ENCODE measurements at places on chromosomes 7 and 10.

DNA sequence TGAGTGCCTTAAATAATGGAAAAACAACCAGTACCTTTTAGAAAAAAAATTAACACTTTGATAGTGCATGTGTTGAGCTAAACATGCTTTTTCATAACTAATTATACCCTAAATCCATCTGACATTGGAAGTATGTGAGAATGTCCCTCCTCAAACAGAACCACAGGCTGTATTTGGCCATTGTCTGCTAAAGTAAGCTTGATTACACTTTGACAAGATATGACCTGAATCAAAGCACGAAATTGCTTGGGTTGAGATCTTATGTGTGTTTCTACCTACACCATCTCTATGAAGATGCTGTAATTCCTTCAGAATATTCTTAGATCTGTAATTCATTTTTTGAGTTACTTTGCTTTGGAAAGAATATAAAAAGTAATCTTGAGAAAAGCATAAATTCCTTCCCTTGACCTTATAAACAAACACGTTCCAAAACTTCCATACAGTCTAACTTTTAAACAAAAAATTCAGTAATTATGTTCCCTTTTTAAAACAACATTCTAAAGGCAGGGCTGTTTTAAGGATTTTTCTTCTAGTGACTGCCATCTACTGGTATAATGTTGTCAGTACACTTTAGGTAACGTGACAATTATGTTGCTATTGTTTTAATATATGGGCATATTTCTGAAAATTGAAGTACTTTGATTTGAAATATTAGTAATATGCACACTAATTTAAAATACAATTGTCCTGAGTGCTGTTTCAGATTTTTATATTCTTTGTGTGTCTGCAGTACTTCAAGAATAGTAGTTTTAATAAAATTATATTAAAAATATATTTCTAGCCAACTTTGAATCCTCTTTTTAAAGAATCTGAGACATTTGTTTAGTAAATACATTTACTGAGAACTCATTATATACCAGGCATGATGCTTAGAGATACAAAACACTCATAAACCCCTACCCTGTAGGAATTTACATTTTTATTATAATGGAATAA, 20.9 kb downstream of the CD36 start:
- no peak for DNase-seq

GRCh38 chr10:38159004-38159403, 64.9 kb downstream of the ZNF37A start:
- DNase-seq: no peak

DNA sequence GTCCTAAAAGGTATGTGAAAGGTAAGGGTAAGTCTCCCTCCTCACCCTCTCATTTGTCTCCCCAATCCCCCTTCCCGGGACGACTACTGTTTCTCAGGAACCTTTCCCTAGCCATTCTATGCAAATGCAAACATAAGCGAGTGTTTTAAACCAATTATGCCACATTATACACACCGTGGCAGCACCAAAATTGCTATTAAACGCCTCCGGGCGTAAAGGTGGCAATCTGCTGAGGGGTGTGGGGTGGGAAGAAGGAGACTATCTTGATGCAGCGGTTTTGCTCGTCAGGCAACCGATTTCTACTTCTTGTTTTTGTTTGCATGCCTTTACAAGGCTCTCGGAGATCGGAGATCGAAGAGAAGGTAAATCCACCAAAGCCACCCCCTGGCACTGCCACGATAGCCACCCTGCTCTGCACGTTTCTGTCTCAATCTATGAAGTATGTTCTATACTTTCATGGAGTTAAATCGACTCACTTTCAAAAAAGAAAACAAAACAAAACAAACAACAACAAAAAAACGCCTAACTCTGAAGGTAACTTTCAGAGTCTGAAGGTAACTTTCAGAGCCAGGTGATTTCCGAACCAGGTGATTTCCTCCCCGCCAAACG, 46.0 kb upstream of the CDK1 start:
- DNase-seq: no peak

DNA sequence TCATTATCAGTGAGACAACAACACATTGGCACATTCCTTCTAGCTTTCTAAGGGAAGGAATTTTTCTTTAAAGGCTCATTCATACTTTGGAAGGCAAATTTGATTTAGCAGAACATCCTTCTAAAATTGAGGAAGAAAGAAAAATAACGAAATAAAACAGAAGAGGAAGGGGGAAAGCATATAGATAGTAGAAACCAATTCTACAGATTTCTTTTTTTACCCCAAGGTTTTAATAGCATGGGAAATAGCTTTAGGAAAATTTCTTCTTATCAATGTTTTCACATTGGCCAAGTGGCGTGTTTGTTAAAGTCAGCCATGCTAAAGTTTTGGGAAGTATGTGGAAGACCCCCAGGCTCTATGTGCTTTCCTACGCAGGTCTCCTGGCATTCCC, 35.7 kb downstream of the MACROH2A2 start:
- no peak for DNase-seq

DNA sequence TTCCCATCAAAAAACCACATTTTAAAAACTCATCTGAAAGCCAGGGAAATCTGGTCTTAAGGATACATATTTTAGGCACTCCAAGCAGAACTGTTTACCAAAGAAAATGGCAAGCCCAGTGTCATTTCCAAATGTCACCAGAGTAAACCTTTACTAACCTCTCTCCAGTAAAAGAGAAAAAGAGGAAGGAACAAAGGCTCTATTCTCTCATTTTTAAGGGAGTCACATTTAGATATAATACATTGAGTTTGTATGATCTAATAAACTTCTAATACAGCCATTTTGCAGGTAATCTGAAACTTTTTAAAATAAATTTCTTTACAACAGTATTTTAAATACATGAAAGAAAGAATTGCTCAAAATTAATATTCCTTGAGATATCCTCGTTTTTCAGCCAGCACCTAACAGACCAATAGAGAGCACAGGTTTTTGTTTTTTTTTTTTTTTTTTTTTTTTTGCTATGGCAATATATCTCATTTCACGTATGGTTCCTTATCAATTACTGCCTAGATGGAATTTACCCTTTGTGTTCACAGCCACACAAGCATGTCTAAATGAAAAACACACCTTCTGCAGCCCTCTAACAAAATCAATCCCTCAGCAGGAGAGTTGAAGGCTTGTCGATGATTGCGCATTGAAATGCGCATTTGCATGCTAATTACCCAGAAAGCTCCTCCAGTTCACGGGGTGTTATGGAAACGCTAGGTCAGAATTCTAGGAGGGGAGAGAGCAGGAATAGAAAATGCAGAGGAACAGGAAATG, 39.8 kb upstream of the MSRB2 start:
- no peak for DNase-seq

DNA sequence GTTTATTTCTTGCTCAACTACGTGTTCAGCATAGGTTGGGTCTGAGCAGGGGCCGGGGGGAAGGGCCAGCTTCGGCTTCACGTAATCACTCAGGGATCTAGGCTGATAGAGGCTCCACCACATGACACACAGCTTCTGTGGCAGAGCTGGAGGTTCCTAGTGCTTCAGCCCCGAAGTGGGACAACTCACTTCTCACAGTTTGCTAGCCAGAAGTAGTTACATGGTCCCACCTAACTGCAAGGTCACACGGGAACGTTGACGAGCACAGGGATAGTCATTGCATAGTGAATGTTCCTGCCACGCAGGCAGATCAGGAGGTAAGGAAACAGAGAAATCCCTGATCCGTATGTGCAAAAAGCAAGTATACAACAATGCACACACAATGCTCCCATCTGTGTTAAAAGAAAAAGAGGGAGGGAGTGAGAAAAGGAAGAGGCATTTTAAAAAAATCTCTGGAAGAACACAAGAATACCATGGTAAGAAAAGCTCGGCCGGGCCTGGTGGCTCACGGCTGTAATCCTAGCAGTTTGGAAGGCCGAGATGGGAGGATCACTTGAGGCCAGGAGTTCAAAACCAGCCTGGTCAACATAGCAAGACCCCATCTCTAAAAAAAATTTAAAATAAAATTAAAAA, 16.9 kb downstream of the SMURF1 start:
- DNase-seq: no peak

- DNase-seq: no peak
Measured at GRCh38 chr7:30310674-30311362, 26.4 kb downstream of the ZNRF2 start.

- DNase-seq: no peak
Measured at GRCh38 chr10:44978570-44979280, at the start of gene DEPP1. DEPP1 (minus strand) TSS chr10:44978809; CDS start chr10:44978030, 779 bp downstream.

- no peak for DNase-seq
Measured at GRCh38 chr7:36630112-36630650, 94.1 kb downstream of the AOAH start.

Data from activated CD4-positive, alpha-beta T cell treated with anti-CD3 and anti-CD28 coated beads, Interleukin-10, Interleukin-2, amounts not matched to agents 100 ng/mL and 50 ng/mL, durations not matched to agents 16 hours and 8 hours (primary cell).